Nephron progenitor cell (in vitro differentiated cells): ENCODE measurements at places on chromosomes 5 and 9.

- no peak for DNase-seq
Measured at GRCh38 chr5:172089298-172090117, 83.1 kb upstream of the FBXW11 start.

DNA sequence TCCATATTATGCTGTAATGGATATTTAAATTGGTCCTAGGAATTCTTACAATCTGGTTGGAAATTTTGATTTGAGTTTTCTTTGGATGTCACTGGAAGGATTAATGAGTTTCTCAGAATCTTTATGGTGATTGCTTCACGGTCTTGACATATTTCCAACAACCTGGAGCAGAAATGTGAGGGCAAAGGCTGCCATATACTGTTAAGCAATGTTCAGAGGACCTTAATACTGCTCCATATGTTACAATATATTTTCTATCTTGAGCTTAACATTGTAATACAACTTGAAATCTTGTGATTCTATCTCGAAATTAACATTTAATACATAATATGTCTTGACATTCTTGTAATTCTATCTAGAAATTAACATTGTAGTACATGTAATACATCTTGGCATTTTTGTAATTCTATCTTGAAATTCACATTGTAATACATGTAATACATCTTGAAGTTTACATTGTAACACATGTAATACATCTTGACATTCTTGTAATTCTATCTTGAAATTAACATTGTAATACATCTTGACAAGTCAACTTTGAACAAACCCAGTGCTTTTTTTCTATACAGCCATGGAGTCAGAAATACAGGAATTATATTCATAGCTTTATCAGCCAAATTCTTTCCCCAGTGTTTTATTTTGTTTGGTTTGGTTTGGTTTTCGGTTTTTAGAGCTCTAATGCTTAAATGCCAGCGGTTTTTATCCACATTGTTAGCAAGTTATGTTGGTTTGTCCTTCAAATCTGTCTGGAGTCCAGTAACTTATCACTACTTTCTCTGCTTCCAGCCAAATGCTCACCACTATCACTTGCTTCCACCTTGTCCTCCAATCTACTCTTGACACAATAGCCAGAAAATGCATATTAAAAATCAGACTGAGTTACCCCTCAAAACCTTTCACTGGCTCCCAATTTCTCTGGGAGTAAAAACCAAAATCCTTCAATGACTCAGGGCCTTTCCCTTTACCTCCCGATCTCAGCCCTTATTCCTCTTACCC, 3.0 kb upstream of the TUT7 start:
- DNase-seq = no peak

GRCh38 chr5:136021016-136021405, 7.8 kb upstream of the TGFBI start:
- DNase-seq = no peak

- no peak for DNase-seq
Measured at GRCh38 chr9:70553707-70554673, 139.5 kb upstream of the KLF9 start.

DNA sequence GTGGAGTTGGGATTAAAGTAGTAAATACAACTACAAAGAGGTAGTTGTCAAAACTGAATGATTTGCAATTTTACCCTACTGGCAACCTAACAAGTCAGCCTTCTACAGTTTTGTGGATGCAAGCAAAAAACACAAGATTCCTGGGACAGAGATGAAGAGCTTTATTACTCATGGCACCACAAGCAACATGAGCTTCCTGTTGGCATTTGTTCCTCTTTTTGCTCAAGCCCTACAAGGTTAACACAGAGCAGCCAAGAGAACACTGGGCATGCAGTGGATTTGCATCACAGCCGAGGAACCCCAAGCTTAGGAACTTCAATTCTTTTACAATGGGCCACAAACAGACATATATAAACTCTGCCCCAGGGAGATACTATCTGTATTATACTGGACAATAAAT, 28.8 kb upstream of the DMAC1 start:
- no peak for DNase-seq

DNA sequence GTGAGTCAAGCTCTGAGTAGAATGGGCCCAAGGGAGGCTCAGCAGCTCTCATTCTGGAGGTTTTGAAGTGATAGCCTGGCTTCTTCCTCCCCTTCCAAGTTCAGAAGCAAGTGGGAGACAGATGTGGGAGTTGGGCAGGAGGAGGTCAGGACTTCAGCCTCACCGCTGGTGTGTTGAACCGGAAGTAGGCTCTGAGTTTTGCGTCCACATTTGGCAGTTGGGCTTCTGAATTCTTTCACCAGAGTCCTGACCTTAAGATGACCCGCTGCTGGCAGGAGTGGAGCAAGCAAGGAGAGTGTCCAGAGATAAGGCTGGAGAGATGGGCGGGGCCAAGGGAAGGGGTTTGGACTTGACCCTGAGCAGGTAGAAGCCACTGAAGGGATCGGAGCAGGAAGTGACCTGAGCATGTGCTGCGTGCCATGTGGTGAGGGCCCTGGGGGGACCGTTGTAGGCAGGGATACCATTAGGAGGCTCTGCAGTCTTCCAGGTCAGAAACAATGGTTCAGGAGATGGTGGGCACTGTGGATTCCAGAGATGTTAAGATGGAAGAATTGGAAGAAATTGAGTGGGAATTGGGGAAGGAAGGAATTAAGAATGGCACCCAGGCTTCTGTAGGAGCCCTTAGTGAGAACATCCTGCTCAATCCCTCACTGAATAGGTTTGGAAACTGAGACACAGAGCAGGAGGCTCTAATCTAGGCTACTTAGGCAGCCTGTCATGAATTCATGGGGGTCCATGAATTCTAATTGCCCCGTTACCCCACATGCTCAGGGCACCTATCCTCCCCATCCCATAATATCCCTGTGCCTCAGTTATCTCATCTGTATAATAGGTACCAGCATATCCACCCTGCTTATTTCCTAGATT, 25.9 kb downstream of the GALNT12 start:
- DNase-seq = no peak

DNA sequence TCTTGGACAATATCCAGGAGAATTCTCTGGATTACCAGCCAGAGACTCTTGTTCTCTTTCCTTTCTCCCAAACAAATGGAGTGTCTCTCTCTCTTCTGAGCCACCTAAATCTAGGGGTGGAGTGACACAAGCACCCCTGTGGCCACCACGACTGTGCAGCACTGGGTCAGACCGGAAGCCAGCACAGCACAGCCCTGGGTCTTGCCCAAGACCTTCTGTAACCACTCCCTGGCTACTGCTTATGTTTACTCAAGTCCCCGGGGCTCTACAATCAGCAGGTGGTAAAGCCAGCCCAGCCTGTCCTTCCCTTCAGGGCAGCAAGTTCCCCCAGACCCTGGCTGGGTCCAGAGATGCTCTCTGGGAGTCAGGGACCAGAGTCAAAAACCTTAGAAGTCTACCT, 110.0 kb upstream of the TUT7 start:
- no peak for DNase-seq

- DNase-seq = no peak
Measured at GRCh38 chr5:143524338-143524945, 121.0 kb upstream of the NR3C1 start.

DNA sequence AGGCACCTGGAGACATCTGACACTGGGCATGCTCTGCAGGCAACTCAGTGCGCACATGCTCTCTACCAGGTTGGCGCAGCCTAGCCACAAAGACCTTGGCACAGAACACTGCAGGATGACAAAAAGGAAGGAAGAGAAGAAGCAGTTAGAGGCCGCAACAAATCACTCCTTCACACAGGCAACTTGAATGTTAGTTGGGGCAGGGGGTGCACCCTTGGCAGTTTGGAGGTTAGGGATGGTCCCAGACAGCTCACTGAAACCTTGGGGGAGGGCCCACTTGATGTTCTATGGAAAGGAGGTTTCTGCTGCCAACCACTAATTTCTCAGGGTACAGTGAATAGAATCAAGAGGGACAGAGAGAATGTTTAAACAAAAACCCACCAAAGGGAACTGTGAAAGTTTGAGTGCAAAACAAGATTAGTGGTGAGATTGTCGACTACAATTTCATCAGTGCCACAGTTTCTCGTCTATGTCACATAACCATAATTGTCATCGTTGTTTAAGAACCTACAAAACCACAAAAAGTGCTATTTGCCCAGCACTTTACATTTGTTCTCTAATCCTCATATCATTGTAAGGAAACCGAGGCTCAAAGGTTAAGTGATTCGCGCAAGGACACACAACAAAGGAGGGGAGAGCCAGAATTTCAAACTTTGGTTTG, 48.7 kb downstream of the FBXW11 start:
- DNase-seq = no peak

DNA sequence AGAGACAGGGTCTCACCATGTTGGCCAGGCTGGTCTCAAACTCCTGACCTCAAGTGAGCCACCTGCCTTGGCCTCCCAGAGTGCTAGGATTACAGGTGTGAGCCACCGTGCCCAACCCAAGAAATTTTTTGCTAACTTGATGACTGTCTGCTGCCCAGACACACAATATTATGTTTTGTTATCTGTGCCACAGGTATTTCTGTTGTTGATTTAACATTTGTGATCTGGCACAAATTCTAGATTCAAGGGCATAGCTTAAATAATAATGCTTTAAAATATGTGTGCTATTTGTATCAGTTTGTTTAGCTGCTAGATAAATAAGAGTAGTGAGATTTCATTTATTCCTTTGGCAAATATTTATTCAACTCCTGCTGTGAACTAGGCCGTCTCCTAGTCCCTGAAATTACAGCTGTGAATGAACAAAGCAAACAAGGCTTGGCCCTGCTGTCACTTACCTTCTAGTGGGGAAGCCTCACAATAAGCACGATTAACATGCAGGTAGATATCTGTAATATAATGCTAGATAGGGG, 35.3 kb downstream of the GAPVD1 start:
- DNase-seq = no peak

- DNase-seq = no peak
Measured at GRCh38 chr5:160500786-160501779, 79.4 kb downstream of the PTTG1 start.

- no peak for DNase-seq
Measured at GRCh38 chr9:82467436-82467835, 478.9 kb downstream of the SPATA31D1 start.

- peak; percentile 87 for DNase-seq
Measured at GRCh38 chr9:124771867-124772679, 962 bp upstream of the NR6A1 start.

DNA sequence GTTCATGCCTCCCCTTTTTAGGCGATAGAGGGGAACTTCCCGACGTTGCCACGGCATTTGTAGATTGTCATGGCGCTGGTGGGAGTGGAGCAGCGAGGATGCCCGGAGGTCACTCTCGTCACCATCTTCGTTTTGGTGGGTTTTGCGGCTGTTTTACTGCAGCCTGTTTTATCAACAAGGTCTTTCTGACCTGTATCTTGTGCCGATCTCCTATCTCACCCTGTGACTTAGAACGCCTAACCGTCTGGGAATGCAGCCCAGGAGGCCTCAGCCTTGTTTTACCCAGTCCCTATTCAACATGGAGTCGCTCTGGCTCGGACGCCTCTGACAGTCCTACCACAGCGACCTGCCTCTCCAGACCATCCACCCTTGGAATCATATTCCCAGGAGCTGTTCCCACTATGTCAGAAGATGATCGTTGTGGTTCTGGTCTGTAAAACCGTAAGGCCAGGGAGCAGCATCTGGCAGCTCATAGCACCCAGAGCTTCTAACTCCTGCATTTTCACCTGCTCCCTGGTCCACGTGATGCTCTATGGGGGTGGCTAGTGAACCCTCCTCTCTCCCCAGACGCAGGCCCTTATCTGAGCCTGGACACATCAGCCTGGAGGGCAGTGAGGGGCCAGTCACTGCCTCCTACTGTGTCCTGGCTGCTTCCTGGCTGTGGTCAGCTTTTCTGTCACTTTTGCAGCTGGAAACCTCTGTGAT, 35.1 kb upstream of the CLK4 start:
- DNase-seq = no peak

DNA sequence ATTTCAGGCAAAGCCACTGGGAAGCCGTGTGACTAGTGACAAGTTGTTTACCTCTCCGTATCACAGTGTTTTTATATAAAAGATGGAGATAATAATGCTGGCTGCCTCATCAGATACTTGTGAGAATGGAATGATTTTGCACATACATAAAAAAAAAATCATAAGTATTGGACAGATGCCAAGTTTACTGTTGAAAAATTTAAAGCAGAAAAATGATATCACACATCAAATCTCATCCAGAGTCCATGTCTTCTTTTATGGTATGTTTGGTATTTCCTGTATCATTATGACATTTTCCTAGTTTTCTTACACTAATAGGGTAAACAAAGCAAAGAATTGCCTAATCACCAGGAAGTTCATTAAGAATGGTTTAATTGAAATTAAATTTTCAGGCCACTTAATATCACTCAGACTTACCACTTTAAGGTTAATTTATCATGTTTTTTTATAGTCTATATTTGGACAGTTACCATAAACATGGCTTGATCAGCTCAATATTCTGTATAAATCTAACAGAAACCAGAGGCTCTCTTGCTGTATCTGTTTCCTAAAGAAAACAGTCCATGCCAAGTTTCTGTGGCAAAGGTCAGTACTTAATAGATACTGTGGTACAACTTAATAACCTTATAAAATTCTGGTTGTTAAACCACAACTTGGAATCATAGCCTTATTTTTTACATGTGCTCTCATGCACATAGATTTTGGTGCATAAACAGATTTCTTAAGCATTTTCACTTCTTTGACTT, 656.5 kb upstream of the RIOK2 start:
- no peak for DNase-seq

GRCh38 chr9:122109035-122109813, 16.1 kb upstream of the TTLL11 start:
- no peak for DNase-seq

DNA sequence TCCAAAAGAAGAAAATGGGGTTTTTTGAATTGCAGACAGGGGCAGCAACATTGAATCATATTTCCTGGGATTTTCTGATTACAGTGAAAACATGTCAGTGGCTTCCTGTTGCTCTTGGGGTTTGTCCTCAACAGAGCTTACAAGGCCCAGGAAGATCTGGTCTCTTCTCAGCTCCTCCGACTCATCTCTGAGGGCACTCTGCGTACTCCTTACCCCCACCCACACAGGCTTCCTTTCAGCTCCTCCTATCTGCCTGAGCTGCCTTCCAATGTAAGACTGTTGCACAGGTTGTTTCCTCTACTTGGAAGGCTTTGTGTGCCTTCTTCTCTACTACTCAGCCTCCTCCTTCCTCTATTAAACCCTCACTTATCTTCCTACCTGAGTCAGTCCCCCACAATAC, 245.1 kb upstream of the MEF2C start:
- DNase-seq = no peak

GRCh38 chr9:97468658-97469448, 32.6 kb upstream of the TMOD1 start:
- DNase-seq = peak; percentile 71

GRCh38 chr5:164265566-164265965, 760.1 kb downstream of the MAT2B start:
- DNase-seq = no peak

DNA sequence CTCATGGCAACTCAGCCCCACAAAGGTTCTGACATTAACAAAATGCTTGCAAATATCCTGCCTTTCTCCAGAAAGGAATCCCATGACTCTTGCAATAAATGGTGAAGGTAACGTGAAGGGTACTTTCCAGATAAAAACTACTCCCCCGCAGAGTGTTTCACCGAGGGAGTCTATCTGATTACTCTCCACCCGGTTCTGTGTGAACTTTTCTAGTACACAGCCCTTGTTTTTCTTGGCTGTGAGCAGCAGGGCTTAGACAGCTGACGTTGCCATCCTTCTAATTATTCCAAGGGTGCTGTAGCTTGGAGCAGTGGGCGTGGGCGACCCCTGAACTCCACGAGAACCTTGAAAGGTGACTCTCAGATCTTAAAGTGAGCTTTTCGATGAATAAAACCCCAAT, 276.0 kb upstream of the IRX4 start:
- no peak for DNase-seq

- no peak for DNase-seq
Measured at GRCh38 chr9:15576350-15577050, 23.7 kb downstream of the CCDC171 start.

GRCh38 chr5:145236983-145237382, 598.2 kb downstream of the PRELID2 start:
- DNase-seq = no peak
